ENCODE measurements at places on chromosomes 2 and 18.
A peak's percentile ranks its signal among the peaks of the same experiment; 100 is the strongest.

DNA sequence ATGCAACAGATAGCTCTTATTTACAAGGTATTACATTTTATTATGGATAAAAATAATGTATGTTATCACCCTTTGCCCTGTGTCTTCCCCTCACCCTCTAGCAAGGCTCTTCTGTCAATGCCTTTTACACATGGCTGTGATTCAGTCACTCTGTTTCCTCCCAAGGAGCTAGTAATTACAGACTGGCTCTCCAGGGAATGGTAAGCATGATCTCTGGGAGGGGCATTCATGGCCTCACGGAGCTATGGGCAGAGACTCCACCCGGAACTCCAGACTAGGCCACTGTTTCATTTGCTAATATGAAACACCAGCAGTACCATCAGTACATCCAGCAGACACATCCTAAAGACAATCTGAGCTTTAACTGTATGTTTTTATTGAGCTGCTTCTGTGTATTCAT is 410.9 kb upstream of the CYRIA start:
- no peak overlapping the region for H3K27ac ChIP-seq
- H3K4me1 ChIP-seq, result no peaks in the 10 kb centered on the region
- no peaks in the 10 kb centered on the region for H3K27me3 ChIP-seq
- no peaks in the 10 kb centered on the region for H3K36me3 ChIP-seq

DNA sequence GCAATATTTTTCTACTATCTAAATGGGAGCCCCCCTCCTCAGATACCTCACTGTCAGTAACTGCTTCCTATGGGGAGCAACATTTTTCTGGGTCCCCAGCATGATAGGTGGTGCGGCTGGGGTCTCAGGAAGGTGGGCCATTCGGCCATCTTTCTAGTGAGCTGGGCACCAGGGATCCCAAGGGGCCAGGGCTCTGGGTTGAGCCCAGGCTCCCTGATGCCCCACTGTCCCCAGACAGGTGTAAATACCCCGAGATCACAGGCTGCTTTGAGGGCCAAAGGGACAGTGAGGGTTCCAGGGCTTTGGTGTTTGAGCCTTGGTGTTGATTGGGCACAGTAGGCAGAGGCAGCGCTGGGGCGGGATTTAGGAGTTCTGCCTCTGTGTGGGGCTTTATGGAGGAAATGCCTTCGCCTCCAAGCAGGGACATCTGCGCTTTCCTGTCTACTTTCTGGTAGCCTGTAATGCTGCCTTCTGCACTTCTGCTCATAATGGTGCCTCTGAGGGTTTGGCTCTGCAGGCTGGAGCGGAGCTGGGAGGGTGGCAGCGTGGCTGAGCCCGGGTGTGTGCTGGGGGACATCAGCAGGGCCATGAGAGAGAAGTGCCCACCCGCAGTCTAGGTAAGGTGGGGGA is 5.3 kb downstream of the ITM2C start:
- H3K4me3 ChIP-seq, result no peak overlapping the region
- no peak for DNase-seq
- H3K4me1 ChIP-seq, result peaks cover 60% of the 10 kb centered on the region

GRCh38 chr2:121038891-121039616 is 245.9 kb downstream of the TFCP2L1 start:
- no peak overlapping the region for H3K27ac ChIP-seq
- DNase-seq, result no peak
- no peaks in the 10 kb centered on the region for H3K36me3 ChIP-seq
- H3K4me1 ChIP-seq, result no peaks in the 10 kb centered on the region

GRCh38 chr18:3848316-3848715 is 398.3 kb downstream of the TGIF1 start:
- H3K27me3 ChIP-seq, result no peaks in the 10 kb centered on the region
- H3K4me1 ChIP-seq, result no peaks in the 10 kb centered on the region
- H3K4me3 ChIP-seq, result no peak overlapping the region
- H3K27ac ChIP-seq, result no peak overlapping the region
- no peaks in the 10 kb centered on the region for H3K36me3 ChIP-seq

- H3K4me3 ChIP-seq, result no peak overlapping the region
- no peaks in the 10 kb centered on the region for H3K36me3 ChIP-seq
- no peak for DNase-seq
Observed at GRCh38 chr18:59072727-59073421, 66.8 kb upstream of the SEC11C start.

DNA sequence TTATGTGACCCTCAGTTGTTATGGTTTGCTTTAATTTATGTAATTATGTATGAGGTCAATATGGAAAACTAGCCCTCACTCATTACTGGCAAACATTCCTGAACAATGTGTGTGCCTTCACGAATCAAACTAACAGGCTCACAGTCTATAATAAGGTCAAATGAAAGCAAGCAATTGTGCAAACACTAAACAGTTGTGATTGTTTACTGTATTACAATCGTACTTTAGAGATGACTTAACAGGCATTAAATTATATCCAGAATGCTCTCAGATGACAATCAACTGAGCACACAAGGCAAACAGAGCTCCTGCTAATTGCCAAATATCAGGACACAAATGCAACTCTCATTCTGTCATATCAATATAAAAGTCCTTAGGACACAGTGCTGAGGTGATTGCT is 29.5 kb downstream of the COL5A2 start:
- no peaks in the 10 kb centered on the region for H3K27me3 ChIP-seq
- DNase-seq, result peak; percentile 80
- peaks cover 53% of the 10 kb centered on the region for H3K4me1 ChIP-seq

DNA sequence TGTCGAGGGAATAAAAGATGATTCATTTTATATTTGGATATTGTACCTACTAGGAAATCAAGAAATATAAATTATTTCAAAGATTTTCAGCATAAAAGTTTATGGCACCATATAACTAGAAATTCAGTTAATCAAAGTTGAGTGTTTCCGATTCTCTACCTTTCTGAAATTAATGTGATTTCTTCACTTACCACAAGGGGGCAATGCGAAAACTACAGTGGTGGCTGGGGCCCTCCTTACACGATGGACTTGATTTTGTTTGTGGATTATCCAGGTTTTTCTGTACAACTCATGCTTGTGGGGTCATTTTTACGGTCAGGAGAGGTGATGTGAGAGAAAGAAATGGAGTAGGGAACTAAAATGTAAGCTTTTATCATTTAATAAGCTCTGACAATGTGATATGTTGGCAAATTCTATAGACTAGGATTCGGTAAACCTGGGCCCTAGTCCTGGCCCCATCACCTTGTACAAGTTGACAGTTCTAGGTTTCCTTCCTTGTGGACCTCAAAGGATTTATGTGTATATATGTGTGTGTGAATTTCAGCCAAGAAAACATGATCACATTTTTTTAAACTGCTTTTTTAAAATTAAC is 47.6 kb downstream of the G6PC2 start:
- H3K36me3 ChIP-seq, result no peaks in the 10 kb centered on the region
- H3K4me3 ChIP-seq, result no peak overlapping the region
- H3K27me3 ChIP-seq, result peaks cover 7% of the 10 kb centered on the region
- no peaks in the 10 kb centered on the region for H3K4me1 ChIP-seq
- H3K27ac ChIP-seq, result no peak overlapping the region

DNA sequence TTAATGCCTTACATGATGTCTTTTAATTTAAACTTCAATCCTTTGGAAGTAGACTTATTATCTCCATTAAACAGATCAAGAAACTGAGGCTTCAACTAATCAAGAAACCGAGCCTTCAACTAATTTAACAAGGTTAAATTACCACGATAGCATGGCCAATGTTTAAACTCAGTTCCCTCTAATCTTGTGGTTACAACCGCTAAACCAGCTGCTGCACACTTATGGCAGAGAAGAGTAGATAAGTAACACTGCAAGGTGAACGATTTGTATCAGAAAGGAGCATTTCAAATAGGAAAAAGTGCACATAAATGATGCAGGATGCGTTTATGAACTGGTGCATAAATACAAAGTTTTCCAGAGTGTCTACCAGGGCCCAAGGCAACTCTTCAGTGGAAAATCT is 144.6 kb upstream of the CAVIN2 start:
- no peak overlapping the region for H3K4me3 ChIP-seq
- no peak for DNase-seq
- H3K27me3 ChIP-seq, result no peaks in the 10 kb centered on the region
- H3K36me3 ChIP-seq, result no peaks in the 10 kb centered on the region

GRCh38 chr2:109472331-109472959 is 141.3 kb downstream of the SEPTIN10 start:
- H3K36me3 ChIP-seq, result no peaks in the 10 kb centered on the region
- no peaks in the 10 kb centered on the region for H3K27me3 ChIP-seq
- no peak for DNase-seq
- peaks cover 6% of the 10 kb centered on the region for H3K4me1 ChIP-seq
- no peak overlapping the region for H3K27ac ChIP-seq

DNA sequence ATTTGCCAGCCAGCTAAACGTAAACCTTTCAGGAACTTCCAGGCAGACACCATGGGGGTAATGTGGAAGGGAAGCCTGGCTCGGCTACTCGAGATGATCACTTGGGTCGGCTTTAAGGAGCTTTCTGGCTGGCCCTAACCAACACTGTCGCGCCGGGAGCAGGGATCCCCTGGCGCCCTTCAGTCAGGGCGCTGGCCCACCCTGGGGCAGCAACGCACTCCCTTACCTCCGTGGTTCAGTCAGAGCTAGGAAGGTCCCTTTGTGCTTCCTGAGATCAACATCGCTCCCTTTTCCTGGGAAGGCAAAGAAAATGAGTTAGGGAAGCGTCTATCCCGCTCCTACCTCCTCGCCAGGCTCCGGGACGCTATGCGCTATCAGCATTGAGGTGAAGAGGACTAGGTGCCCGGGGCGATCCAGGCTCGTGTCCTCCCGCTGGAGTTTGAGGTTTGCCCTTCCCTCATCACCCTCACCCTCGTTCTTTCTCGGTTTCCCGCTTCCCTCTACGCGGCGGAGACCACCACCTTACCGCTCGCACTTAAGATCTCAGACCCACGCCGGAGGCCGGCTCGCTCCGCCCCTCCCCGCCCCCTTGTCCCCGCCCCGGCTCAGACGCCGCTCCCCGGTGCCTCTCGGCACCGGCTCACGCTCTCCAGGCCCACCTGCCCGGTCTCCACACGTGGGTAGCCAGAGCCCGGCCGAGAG is 449 bp upstream of the ATRAID start:
- H3K4me3 ChIP-seq, result peak overlapping the region; percentile 98
- no peak for DNase-seq
- H3K4me1 ChIP-seq, result peaks cover 8% of the 10 kb centered on the region
- no peaks in the 10 kb centered on the region for H3K27me3 ChIP-seq
- peaks cover 11% of the 10 kb centered on the region for H3K36me3 ChIP-seq

DNA sequence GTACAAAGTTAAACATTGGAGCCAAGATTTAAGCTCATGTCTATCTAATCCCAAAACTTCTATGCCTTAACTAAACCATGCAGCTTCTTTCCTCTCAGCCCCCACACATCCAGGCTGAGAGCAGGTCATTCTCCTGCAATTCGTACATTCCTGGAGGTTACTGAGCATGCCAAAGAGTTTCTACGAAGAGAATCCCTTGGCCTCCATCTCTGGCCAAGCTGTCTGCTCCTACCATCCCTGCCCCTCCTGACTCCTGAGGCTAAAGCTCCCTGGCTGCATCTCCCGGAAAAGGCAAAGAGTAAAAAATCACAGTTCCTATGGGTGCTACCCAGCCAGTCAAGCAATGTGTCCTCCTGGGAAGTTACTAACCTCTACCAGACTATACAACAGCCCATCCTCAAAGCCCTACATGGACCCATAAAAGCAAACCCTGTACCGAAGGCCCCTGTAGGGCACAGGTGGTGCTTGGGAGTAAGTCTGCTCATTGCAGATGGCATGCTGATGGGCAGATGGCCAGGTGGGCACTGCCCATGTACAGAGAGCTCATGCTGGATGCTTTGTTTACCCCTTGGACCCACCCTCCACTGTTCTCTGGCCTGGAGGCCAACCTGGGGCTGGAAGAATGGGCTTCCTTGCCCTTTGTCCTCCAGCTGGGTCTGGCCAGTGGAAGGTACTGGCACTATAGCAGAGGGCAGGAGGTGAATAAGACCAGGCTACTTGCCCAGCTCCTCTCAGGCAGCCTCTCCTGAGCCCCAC is 99.5 kb downstream of the TTC32 start:
- H3K27me3 ChIP-seq, result no peaks in the 10 kb centered on the region
- no peak for DNase-seq
- no peaks in the 10 kb centered on the region for H3K36me3 ChIP-seq
- H3K27ac ChIP-seq, result peak overlapping the region; percentile 86
- no peak overlapping the region for H3K4me3 ChIP-seq
- peaks cover 37% of the 10 kb centered on the region for H3K4me1 ChIP-seq

GRCh38 chr2:139033300-139033699 is 253.1 kb upstream of the NXPH2 start:
- no peak for DNase-seq
- H3K4me1 ChIP-seq, result no peaks in the 10 kb centered on the region
- H3K4me3 ChIP-seq, result no peak overlapping the region
- H3K36me3 ChIP-seq, result no peaks in the 10 kb centered on the region

- no peak overlapping the region for H3K4me3 ChIP-seq
- H3K4me1 ChIP-seq, result no peaks in the 10 kb centered on the region
- no peak overlapping the region for H3K27ac ChIP-seq
- DNase-seq, result no peak
Observed at GRCh38 chr2:31255911-31256571, 22.1 kb downstream of the EHD3 start.

- DNase-seq, result no peak
- no peaks in the 10 kb centered on the region for H3K36me3 ChIP-seq
- no peak overlapping the region for H3K4me3 ChIP-seq
- H3K4me1 ChIP-seq, result no peaks in the 10 kb centered on the region
- no peaks in the 10 kb centered on the region for H3K27me3 ChIP-seq
Observed at GRCh38 chr2:158359846-158360245, 96.7 kb downstream of the CCDC148 start.

DNA sequence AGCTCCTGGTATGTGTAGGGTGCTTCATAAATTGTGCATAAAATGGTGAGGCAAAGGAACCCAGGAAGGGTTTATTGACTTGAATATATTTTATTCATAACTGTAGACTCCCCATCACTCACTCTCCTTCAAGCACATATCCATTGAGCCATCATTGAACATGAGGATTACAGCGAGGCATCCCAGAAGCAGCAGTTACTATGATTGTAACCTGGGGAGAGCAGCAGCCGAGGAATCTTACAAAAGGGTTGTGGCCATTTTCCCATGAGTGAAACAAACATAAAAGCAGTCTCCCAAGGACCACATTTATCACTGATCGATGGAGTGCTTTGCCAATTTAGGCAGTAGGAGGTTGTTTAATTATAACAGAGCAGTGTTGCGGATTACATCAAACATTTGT is 183.4 kb downstream of the NCK2 start:
- no peaks in the 10 kb centered on the region for H3K27me3 ChIP-seq
- no peak overlapping the region for H3K27ac ChIP-seq
- no peaks in the 10 kb centered on the region for H3K4me1 ChIP-seq

DNA sequence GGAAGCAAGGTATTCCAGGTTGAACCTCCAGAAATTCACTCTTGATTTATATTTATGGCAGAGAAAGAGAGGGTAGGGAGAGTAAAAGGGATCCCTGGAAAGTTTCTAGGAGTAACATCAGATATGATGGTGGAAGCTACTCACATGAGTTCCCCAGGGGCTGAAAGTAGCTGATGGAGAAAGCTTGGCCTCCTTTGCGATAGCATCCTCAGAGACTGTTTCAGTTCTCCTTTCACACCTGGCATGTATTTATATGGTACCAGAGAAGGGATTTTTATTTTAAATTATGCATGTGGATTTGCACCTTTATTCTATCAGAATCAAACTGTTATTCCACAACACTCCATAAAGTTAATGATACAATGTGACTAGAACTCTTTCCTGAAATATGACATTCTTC is 126.3 kb upstream of the OSR1 start:
- no peaks in the 10 kb centered on the region for H3K4me1 ChIP-seq
- no peak overlapping the region for H3K27ac ChIP-seq
- no peaks in the 10 kb centered on the region for H3K27me3 ChIP-seq
- H3K4me3 ChIP-seq, result no peak overlapping the region
- no peaks in the 10 kb centered on the region for H3K36me3 ChIP-seq
- DNase-seq, result no peak

- peaks cover 16% of the 10 kb centered on the region for H3K4me1 ChIP-seq
- H3K36me3 ChIP-seq, result no peaks in the 10 kb centered on the region
- peak; percentile 46 for DNase-seq
- H3K27ac ChIP-seq, result peak overlapping the region; percentile 95
- no peaks in the 10 kb centered on the region for H3K27me3 ChIP-seq
Observed at GRCh38 chr2:188293601-188294351, 2.1 kb downstream of the GULP1 start.
